ENCODE measurements at places on chromosomes 1 and 21.
A peak's percentile ranks its signal among the peaks of the same experiment; 100 is the strongest.

DNA sequence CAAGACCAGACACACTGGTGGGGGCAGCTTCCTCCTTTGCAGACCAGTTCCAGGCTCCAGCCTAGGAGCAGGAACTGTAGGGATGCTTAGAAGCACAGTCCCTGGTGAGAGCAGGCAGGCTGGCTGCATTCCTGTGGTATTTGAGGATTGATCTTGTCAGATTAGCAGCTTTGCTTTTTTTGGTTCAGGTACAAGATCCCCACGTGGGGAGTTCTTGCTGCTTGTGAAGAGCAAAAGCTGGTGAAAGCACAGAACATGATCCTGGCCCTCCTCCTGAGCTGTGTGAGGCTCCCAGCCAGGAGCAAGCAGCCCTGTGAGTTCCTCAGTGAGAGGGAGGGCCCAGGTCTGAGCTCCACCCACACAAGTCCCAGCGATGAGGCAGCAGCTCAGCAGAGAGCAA, 75.3 kb upstream of the ARTN start:
- DNase-seq: peak; percentile 67

DNA sequence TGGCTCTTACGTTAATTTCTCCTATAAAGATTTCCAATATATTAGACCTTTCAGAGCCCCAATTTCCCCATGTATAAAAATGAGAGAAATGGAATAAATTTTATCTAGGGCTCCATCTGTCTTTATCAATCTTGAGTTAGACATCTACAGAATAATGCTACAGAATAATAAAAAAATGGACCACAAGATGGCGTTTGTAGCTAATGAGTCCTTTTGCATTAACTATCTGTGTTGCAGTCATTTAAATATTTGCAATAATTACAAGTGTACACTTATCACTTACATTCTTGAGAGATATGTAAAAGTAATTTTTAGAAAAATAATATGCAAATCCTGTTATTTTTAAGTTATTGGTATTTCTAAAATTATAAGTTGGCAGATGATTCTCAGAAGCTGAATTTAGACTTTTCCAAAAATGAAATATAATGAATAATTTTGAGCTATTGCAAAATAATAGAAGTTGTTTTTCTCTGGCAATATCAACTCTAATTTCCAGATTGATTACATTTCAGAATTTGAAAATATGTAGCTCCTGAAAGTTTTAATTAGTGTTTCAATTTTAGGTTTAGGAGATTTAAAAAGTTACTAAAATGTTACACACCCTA, 87.7 kb downstream of the SNX7 start:
- DNase-seq: no peak

- DNase-seq: no peak
Measured at GRCh38 chr1:236147068-236147467, 4.7 kb downstream of the GPR137B start.

- no peak for DNase-seq
Measured at GRCh38 chr1:7529917-7530316, 241.2 kb upstream of the VAMP3 start.

DNA sequence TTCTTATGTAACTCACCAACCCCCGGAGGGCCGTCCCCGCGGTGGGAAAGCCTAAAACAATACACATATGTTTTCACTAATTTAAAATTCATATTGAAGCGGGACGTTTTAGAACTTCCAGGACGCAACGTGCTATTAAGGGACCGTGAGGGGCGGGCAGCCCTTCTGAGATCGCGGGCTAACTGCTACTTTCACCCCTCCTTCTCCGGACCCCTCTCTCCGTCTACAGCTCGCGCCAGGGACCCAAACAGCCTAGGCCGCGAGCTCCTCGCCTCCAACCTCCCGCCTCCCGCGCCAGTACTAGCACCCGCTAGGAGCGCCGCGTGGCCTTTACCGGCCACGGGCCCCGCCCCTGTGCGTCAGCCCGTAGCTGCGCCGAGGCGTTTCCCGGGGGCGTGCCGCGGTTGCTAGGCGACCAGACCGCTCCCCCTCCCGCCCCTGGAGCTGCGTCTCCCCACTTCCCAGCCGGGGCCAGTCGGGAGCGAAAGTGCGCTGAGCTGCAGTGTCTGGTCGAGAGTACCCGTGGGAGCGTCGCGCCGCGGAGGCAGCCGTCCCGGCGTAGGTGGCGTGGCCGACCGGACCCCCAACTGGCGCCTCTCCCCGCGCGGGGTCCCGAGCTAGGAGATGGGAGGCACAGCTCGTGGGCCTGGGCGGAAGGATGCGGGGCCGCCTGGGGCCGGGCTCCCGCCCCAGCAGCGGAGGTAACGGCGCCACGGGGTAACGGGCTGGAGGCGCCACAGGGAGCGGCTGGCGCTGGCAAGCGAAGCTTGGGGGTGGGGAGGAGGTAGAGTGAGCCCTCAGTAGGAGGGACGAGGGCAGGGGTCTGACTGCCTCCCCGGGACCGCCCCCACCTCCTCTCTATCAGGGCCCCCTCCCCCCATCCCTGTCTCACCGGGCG, at the start of gene DYRK3:
Gene DYRK3 (plus strand): TSS at position 457 of the 898 bp plus-strand sequence. CDS start 168 bp downstream, at position 625.
- peak; percentile 95 for DNase-seq

- DNase-seq: no peak
Measured at GRCh38 chr1:68542586-68542985, 45.7 kb upstream of the DEPDC1 start.

GRCh38 chr1:67264899-67265298, 42.8 kb upstream of the IL12RB2 start:
- DNase-seq: no peak

DNA sequence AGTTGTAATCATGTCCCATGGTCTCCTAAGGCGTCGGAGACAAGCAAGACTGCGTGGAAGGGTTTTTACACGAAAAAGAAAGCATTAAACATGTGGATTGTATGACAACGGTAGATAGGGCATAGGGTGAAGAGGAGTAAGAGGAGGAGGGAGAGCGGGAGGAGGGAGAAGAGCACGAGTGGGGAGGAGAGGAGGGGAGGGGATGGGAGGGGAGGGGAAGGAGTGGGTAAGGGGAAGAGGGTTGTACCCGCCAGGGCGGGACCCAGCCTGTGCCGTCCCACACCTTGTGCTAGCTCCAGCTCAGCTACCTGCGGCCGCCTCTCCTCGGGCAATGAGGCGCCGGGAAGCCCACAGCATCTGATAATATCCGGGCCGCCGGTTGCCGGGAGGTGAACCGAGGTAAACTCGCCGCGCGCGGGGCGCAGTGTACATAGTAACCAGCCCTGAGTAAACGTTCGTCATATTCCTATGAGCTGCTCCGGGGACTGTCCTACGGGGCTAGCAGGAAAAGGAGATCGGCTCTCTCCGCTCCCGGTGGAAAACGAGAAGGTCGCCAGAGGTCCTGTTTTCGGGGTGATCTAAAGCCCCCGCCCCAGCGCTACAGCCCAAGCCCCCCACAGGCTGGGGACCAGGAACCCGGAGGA, 449 bp upstream of the RCAN3 start:
- no peak for DNase-seq

- DNase-seq: no peak
Measured at GRCh38 chr1:203271018-203271743, 34.1 kb upstream of the BTG2 start.

DNA sequence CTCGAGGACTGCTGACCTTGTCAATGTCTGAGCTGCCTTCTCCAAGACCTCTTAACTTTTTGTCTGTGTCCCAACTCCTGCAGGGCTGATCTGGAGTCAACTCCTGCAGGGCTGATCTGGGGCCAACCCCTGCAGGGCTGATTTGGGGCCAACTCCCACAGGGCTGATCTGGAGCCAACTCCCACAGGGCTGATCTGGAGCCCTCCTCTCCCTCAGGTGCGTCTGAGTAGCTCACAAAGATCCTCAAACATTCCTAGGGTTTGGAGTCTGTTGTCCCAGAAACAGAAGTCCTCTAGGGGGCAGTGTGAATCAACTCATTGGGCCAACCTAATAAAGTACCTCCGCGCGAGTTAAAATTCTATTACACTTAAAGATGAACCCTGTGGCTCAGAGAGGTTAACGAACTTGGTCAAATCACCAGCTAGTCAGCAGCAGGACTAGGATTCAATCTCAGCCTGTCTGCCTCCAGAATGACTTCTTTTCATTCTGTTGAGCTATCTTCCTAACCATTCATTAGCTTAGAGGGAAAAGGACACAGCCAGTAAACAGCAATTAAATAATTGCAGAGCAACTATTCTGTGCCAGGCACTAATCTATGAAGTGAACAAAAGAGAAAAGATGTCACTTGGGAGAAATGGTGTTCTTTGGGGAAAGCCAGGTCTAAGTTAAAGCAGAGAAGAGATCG, 17.2 kb upstream of the RLF start:
- DNase-seq: peak; percentile 87

GRCh38 chr1:19811206-19811851, 3.8 kb downstream of the RNF186 start:
- no peak for DNase-seq

DNA sequence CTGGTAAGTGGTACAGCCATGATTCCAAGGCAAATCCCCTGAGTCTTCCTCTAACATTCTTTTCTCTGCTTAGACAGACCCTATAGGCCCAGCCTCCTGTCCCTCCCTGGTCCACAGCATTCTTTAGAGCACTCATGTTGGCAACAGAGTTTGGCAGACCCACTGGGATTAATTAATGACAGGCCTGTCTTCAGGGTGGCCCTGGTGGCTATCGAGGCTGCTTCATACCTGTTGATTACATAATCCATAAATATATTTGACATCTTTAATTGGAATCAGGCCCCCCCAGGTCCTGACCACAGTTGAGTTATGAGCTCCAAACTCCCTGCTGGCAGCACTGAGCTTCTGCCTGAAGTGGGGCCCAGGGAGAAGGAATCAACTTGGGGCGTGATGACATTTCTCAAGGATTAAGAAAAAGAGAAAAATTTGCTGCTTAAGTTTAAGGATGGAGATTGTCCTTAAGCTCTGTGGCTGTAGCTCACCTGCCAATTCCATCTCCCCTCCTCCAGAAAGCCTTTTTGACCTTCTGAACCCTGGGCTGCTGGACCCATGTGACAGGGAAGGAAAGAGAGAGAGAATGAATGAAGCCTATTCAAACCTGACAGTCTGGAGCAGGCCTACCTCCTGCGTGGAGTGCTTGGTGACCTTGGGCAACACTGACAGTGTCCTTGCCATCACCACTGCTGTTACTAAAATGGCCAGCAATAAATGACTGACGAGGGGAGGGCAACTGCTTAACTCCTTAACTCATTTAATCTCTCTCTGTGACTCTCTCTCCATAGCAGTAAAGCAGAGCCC, 156.6 kb downstream of the TRABD2B start:
- DNase-seq: no peak

- DNase-seq: no peak
Measured at GRCh38 chr1:109722908-109723691, 11.0 kb downstream of the GSTM5 start.

- no peak for DNase-seq
Measured at GRCh38 chr1:107359472-107360241, 218.8 kb downstream of the NTNG1 start.

DNA sequence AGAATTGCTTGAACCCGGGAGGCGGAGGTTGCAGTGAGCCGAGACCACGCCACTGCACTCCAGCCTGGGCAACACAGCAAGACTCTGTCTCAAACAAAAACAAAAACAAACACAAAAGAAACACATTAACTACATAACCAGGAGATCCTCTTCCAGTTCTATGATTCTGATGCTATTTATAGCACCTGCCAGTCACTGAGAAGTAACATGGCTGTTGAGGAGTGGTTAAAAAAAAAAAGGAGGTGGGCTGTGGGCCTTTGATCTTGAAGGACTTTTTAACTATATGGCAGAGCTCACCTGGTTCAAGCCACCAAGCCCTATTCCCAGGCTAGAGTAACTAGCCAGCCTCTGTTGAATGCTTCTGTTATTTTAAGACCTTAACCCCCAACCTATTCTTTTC, 148.8 kb downstream of the ZBTB18 start:
- DNase-seq: no peak

DNA sequence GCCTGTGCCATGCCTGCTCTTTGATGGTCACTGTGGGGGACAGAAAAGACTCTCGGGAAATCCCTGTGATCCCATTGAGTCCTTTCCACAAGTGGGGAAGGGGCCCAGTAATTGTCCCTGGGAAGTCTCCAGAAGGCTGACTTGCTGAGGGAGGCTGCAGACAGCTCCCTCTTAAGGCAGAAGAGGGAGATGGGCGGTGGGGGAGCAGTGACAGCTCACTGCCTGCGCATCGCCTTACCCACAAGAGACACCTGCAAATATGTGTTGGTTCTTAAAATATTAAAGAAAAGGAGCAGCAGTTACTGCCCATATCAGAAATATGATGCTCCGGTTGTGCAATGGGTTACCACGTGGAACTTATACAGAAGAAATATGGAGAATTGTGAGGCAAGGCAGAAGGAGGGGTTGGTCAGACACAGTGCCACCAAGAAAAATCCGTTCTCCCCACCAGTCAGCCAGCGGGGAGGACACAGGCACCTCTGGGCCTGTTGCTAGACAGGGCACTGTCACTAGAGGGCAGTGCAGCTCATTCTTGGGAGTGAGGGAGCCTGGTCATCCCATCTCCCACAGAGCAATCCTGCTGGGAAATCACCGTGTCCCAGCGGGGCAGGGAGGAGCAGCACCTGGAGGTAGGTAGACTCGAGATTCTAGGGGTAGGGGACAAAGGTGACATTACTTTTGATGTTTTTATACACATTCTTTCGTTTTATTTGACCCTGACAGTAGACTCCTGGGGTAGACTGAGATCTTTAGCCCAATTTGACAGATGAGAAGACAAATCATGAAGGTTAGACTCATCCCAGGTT, 6.9 kb upstream of the CAMK1G start:
- peak; percentile 66 for DNase-seq

- DNase-seq: no peak
Measured at GRCh38 chr1:240843798-240844197, 231.8 kb upstream of the GREM2 start.

- no peak for DNase-seq
Measured at GRCh38 chr21:41465176-41465781, 39.2 kb downstream of the MX1 start.

- no peak for DNase-seq
Measured at GRCh38 chr1:224735159-224735558, 119.0 kb downstream of the CNIH3 start.

- DNase-seq: no peak
Measured at GRCh38 chr1:158285756-158286241, 3.9 kb upstream of the CD1C start.

- DNase-seq: no peak
Measured at GRCh38 chr1:85135392-85135798, 65.4 kb downstream of the SYDE2 start.

DNA sequence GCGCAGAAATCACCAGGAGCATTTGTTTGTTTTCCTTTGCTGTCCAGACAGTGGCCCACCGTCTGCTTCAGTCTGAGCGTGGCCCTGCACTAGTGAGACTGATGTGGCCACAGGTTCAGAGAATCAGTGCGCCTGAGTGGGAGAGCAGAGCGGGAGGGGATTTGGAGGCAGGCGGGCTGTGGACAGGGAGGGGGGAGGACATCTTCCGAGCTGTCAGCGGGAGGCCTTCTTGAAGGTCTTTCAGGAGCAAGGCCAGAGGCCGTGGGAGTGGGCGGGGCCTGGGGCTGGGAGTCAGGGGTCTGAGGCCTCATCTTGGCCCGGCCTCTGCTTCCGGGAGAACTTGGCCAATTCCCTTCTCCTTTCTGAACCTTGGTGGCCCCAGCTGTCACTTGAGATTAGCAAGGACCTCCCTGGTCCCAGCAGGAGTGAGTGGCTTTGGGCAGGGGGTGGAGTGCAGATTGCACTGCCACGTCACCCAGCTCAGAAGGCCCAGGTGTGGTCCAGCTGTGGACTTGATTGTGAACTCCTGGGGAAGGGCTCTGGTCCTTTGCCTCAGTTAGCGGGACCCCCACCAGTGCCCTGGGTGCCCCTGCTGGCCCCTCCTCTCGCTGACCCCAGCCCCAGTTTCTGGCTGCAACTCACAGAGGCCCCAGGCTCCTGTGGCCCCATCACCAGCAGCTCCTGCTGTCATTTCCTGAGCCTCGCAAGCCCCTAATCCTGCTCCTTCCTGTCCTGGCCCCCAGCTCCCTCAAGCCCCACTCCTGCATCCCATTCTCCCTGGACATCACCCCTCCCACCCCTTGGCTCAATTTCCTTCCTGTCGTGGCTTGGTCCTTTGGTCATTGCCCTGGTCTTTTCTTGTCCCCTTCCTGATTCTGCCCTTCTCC, 8.4 kb downstream of the TNFRSF1B start:
- DNase-seq: no peak
